ENCODE measurements at places on chromosomes 6 and 20.
A peak's percentile ranks its signal among the peaks of the same experiment; 100 is the strongest.

- DNase-seq: no peak
These were observed 41.6 kb upstream of the ARMC2 start for GRCh38 chr6:108806665-108807064.

DNA sequence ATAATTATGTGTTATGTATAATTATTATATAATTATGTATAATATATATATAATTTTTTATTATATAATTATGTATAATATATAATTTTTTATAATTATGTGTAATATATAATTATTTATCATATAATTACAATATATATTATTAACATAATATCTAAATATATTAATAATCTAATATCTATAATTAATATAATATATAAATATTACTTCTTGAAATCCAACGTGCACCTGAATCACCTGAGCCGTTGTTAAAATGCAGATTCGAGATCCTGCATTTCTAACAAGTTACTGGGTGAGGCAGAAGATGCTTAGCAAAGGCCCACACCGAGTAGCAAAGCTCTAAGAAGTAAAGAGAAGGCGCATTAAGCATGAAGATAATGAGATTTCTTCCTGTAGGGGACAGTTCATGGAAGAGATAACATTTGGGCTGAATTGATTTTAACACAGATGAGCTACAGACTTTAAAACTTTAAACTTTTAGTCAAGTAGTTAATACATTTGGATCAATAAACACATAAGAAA lies 406.4 kb upstream of the PLCB4 start:
- no peak for DNase-seq

DNA sequence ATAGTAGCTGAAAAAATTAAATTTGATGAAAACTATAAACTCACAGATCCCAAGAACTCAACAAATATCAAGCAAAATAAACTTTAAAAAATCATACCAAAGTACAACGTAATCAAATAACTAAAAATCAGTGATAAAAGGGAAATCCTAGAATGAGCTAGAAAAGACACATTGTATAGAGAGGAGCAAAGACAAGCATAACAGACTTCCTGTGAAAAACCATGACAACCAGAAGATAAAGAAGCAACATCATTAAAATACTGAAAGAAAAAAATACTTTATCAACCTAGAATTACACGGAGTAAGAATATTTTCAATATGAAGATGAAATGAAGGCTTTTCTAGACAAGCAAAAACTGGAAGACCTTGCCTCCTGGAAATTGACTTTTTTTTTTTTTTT lies 9.8 kb downstream of the MUC22 start:
- no peak for DNase-seq

DNA sequence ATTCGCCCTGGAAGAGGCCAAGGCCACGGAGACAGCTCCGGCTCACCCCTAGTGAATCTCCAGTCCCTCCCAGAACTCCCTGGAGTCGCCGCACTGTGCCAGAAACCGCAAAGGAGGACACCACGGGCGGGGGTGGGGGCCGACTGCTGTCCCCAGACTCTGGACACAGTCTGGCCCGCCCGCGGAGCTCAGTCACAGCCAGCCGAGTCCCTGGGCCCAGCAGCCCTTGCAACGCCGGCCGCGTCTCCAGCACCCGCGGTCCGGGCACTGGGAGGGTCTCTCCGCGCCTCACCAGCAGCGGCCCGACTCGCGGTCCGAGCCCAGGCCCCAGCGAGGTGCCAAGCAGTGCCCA lies 518 bp downstream of the PEX6 start:
- DNase-seq: no peak

DNA sequence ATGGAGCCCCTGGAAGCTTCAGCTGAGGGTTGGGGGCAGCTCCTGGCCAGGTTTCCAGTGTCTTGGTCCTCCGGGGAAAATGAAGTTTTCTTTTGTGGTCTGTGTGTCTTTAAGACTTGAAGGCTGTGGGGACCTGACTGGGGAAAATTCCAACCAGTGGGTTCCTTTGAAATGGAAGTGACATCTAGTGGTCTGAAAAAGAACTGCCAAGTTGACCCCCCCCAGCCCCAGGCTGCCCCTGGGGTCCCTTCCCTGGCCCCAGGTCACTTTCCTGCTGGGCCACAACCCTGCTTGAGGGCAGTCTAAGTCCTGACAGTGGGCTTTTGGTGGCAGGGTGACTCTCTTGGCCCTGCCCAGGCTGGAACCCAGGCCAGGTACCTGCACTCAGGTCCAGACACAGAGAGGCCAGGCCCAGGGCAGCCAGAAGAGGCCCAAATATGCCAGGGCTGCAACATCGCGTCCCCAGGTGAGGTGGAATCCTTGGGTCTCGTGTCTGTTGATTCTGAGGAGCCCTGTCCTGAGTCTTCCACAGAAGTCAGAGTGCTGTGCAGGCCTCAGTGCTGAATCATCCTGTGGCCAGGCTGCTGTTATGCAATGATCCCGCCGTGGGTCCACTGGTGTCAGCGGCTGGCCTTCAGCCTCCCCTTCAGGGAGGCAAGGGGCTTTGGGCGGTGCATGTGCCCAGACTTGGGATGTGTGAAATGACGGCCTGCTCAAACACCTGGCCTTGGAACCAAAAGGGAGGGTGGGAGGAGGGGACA lies 68.4 kb downstream of the VEGFA start:
- DNase-seq: no peak

DNA sequence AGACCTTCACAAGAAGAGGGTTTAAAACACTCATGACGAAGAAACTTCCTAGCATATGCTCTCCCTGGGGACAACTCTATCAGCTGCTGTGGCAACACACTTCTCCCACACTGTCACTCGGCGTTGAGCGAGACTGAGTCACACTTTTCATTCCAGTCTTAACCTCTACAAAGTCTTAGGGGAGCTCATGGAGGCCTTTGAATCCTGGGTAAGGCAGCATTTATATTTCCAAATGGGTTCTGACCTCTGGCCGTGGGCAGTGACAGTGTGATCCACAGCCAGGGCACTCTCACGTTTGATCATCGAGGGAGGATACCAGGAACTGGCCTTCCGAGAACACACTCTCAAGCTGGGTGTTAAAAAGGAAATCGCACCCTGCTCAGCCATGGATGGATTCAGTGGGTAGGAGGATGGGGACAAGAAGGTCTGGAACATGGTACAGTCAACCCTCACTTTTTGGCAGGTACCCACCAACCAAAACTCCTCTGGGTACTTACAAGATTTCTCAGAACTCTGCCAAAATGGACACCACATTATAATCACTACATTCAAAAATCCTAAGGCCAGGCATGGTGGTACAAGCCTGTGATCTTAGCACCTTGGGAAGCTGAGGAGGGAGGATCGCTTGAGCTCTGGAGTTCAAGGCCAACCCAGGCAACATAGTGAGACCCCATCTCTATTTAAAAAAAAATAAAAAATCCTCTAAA lies 19.6 kb downstream of the RRBP1 start:
- no peak for DNase-seq

DNA sequence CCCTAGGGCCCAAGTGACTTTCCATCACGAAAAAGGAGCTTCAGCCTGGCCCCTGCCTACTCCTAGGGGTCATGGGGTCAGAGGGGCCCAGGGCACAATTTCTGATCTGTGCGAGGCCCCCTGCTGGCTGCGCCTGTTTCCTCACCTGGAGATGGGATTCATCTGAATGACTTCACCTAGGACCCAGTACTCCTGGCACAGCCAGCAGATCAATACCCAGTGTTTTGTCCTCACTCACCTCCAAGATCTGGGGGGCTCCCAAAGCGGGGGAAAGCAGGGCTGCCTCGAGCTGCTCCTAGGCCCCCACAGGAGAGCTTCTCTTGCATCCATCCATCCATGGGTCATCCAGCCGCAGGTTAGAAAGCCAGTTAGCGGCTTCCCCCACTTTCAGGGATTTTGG lies 33.8 kb downstream of the CD40 start:
- DNase-seq: no peak

DNA sequence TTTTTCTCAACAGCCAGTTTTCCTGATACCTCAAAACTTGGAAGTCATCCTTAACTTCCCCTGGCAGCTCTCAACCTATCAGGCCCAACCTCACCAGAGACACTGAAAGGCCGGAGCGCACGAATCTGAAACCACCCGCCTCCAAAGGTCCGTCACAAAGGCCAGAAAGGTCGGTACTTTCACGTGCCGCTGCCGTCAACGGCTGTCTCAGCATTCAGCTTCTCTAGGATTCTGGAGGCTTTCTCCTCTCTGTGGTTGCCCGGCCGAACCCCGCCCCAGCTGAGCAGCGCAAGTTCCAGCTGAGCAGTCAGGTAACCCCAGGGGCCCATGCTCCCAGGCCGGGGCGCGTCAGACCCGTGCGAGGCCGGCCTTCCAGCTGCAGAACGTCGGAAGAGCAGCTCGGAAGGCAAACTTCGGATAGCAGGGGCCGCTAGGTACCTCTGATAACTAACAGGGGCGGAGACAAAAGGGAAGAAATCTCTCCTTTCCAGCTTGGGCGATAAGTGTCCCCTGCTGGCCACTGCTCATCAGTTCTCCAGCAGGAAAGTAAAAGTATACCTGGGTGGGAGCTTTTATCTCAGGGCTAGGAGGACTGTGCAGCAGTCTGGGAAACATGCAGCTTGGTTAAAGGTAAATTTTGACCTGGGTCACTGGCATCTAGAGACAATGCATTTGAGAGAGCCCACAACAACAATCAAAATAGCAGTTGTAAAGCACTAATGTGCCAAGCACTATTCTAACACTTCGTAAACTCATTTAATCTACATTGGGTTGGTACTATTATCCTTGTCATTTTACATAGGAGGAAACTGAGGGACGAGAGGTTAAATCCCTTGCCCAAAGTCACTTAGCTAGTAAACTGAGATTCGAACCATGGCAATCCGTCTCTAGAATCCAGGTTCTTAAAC lies 16.1 kb downstream of the ZSCAN12 start:
- DNase-seq: peak; percentile 10

GRCh38 chr6:121581327-121581726 lies 145.9 kb downstream of the GJA1 start:
- DNase-seq: no peak
